ENCODE measurements at places on chromosomes 6 and 20. TPM values are rescaled to one million over a fixed set of nuclear protein-coding genes. Genes with fewer than 3 reads are reported as not detected.

Gene ENPP5
- total RNA-seq: 48.6 TPM

Gene MLN
- total RNA-seq: not detected

Gene TMEM170B
- total RNA-seq: 6.6 TPM

Gene KHDC1L
- total RNA-seq: not detected

DNA sequence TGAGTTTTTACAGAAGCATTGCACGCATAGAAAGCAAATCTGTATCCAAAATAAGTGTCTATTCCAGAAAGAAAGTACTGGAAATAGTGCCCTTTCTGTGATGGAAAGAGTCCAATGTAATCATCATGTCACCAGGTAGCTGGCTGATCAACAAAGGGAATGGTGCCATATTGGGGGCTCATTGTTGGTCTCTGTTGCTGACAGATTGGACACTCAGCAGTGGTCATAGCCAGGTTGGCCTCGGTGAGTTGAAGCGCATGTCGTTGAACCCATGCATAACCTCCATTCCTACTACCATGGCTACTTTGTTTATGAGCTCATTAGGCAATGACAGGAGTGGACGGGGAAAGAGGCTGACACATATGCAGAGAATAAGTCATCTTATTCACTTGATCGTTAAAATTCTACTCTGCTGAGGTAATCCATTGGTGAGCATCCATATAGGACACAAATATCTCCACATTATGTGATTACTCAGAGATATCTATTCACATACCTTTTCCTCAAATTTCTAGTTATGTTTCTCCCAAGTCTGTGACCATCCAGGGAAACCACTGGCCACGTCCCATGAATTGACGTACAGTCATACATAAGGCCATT lies 560.5 kb downstream of the HAO1 start:
- H3K4me3 ChIP-seq: no peak overlapping the region
- DNase-seq: no peak
- no peaks in the 10 kb centered on the region for H3K27me3 ChIP-seq
- H3K4me1 ChIP-seq: no peaks in the 10 kb centered on the region

- no peak overlapping the region for H3K4me3 ChIP-seq
- no peaks in the 10 kb centered on the region for H3K36me3 ChIP-seq
- no peaks in the 10 kb centered on the region for H3K27me3 ChIP-seq
- no peak overlapping the region for H3K27ac ChIP-seq
- H3K4me1 ChIP-seq: no peaks in the 10 kb centered on the region
Observed at GRCh38 chr6:169862043-169862891, 110.8 kb downstream of the ERMARD start.

- no peak overlapping the region for H3K27ac ChIP-seq
- H3K4me3 ChIP-seq: no peak overlapping the region
- no peaks in the 10 kb centered on the region for H3K27me3 ChIP-seq
- H3K36me3 ChIP-seq: peaks cover 2% of the 10 kb centered on the region
- peak; percentile 24 for DNase-seq
- H3K4me1 ChIP-seq: peaks cover 43% of the 10 kb centered on the region
Observed at GRCh38 chr20:59004493-59004762, 2.6 kb downstream of the CTSZ start.
